ENCODE measurements at places on chromosomes 12 and 14. TPM values are rescaled to one million over a fixed set of nuclear protein-coding genes. Genes with fewer than 3 reads are reported as not detected.
A peak's percentile ranks its signal among the peaks of the same experiment; 100 is the strongest.

The KLRC2 gene
- total RNA-seq = not detected

DNA sequence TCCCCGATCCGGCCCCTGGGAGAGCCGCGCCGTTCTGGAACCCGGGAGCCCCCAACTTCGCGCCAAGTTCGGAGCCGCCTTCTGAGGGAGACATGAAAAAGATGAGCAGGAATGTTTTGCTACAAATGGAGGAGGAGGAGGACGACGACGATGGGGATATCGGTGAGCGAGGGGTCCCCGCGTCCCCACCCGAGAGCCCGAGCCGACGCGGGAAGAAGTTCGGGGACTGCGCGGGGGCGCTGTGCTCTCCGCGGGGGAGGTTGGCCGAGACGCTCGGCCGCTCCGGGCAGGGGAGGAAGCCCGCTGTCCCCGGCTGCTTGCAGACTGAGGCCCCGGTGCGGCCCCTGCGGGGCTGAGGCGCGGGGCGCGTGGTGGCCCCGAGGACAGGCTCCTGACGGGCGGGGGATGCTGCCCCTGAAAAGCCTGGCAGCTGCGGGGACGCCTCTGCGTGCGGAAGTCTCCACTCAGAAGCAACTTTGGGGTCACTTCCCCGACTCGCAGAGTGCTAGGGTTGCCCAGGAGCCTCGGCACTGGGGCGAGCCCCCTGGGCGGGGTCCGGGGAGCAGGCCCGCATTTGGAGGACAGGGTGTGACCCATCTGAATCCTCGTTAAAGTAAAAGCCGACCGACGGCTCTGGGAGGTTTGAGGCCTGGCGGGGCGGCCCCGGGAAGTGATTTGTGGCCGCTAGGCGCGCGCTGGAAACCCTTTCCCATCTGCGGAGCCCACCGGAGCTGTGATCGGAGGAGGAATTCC is 511 bp downstream of the ANO6 start:
- peaks cover 2% of the 10 kb centered on the region for H3K36me3 ChIP-seq
- peak; percentile 36 for DNase-seq
- peak overlapping the region; percentile 77 for H3K27ac ChIP-seq
- H3K4me3 ChIP-seq = peak overlapping the region; percentile 92

The KCNJ8 gene
- not detected for total RNA-seq

DNA sequence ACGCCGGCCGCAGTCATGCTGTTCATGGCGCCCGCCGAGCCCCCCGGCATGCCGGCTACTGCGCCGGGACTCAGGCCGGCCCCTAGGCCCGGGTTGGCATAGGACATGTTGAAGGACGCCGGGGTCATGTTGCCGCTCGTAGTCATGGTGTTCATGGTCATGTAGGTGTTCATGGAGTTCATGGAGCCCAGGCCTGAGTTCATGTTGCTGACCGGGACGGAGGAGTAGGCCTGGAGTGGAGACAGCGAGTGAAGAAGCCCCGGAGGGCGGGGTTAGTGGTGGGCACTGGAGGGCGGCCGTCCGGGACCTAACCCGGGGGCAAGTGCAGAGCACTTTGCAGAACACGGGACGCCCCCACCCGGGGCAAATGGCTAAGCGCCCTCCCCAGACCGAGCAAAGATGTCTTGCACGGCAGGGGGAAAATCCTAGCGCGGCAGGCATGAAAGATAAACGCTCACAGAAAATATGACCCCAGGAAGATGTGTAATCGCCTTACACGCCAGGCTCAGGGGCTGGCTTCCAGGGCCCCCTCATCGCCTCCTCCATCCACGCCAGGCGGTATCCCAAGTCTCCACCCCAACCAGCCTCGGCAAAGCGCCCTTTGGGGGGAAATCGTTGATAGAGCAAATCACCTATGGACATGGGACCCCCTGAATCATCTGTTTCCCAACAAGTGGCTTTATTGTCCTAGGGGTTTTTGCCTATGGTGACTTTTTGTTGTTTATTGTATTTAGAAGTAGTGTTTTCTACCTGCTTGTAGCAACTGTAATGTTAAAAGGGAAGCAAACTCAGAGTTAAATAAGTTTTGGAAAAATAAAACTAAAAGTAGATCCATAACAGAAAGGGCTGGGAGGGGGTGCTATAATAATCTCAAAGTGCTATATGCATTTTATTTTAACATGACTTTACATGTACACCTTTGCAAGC is 2.3 kb downstream of the FOXA1 start:
- DNase-seq = no peak
- H3K27ac ChIP-seq = no peak overlapping the region
- no peaks in the 10 kb centered on the region for H3K36me3 ChIP-seq
- peaks cover 17% of the 10 kb centered on the region for H3K4me1 ChIP-seq
- no peak overlapping the region for H3K4me3 ChIP-seq

The RAB5B gene
- total RNA-seq = 60.8 TPM

The PRH2 gene
- not detected for total RNA-seq

The INHBC gene
- not detected for total RNA-seq

Measured in CD4-positive, CD25-positive, alpha-beta regulatory T cell (primary cell).